Hepatocyte (in vitro differentiated cells): ENCODE measurements at places on chromosomes 3 and 15. TPM values are rescaled to one million over a fixed set of nuclear protein-coding genes. Genes with fewer than 3 reads are reported as not detected.

GRCh38 chr15:43085921-43086320, 19.9 kb downstream of the UBR1 start:
- DNase-seq: no peak

- no peak for DNase-seq
Observed at GRCh38 chr15:28902856-28903255, 17.1 kb downstream of the APBA2 start.

GRCh38 chr3:61715886-61716527, 154.6 kb downstream of the PTPRG start:
- no peak for DNase-seq

- DNase-seq: no peak
Observed at GRCh38 chr15:67409175-67409574, 111.8 kb upstream of the C15orf61 start.

C3orf85 gene
- polyA plus RNA-seq: 40.5 and 52.2 TPM in 2 replicates

FOXL2 gene
- not detected in 2 replicates for polyA plus RNA-seq

SLC12A1 gene
- polyA plus RNA-seq: not detected in 2 replicates
